CD4-positive, CD25-positive, alpha-beta regulatory T cell (primary cell): ENCODE measurements at places on chromosomes 5 and 9.

DNA sequence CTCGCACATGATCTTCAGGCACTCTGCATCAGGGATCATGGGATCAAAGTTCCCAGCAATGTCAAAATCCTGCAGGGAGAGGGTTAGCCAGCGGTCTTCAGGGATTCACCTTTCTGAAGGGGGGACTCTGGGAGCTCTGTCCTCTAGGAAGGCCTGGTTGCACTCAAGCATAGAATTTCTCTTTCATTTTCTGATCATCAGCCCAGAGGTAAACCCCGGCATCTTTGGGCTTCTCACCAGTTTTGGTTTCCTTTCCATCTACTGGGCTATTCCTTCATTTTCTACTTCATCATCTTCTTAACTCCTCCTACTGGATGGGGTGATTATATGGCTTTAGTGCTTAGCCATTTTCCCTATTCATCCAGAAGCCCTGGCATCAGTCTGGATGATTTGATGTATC, 4.6 kb upstream of the DND1 start:
- no peak overlapping the region for H3K27ac ChIP-seq
- DNase-seq, result no peak
- no peak overlapping the region for H3K4me3 ChIP-seq
- no peaks in the 10 kb centered on the region for H3K27me3 ChIP-seq

DNA sequence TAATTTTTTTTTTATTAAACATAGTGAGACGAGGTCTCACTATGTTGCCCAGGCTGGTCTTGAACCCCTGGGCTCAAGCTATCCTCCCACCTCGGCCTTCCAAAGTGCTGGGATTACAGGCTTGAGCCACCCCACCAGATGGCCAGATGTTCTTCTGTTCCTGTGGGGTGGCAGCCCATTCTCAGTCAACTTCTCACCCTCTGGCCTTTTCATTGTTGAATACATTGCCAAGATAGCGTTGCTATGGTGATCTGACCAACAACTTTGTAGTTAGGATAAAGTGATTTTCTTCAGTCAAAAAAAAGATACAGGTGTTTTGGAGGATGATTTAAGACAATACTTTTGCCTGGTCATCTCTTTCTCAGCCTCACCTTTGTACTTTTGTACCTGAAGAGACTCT, 109.1 kb downstream of the EGFLAM start:
- no peak for DNase-seq
- H3K4me3 ChIP-seq, result no peak overlapping the region
- H3K36me3 ChIP-seq, result no peaks in the 10 kb centered on the region
- H3K27me3 ChIP-seq, result no peaks in the 10 kb centered on the region
- H3K4me1 ChIP-seq, result no peaks in the 10 kb centered on the region

GRCh38 chr9:93096811-93097382, 880 bp downstream of the CARD19 start:
- DNase-seq, result no peak
- peak overlapping the region; percentile 91 for H3K27ac ChIP-seq
- no peaks in the 10 kb centered on the region for H3K27me3 ChIP-seq
- H3K4me1 ChIP-seq, result peaks cover 71% of the 10 kb centered on the region
- H3K4me3 ChIP-seq, result peak overlapping the region; percentile 79
- no peaks in the 10 kb centered on the region for H3K36me3 ChIP-seq

DNA sequence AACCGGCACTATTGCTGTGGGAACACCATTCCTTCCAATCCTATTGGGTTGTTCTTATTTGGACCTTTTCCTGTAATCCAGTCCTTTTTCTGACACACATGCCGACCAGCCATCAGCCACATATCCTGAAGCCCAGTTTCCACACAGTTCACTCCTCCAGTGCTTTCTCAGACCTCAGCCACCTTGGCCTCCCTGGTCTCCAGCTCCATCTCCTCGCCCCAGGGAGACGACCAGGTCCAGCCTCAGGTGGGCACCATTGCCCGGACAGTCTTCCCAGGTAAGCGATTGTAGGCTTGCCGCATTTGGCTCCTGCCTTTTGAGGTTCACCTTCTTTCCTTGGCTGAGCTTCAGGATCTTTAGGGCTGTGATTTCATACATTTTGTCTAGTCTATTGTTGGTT, 15.2 kb upstream of the TERT start:
- no peaks in the 10 kb centered on the region for H3K36me3 ChIP-seq
- H3K4me1 ChIP-seq, result peaks cover 32% of the 10 kb centered on the region
- no peak for DNase-seq
- no peaks in the 10 kb centered on the region for H3K27me3 ChIP-seq
- H3K4me3 ChIP-seq, result no peak overlapping the region

- no peak overlapping the region for H3K4me3 ChIP-seq
- no peaks in the 10 kb centered on the region for H3K4me1 ChIP-seq
- no peaks in the 10 kb centered on the region for H3K27me3 ChIP-seq
- no peak for DNase-seq
- no peak overlapping the region for H3K27ac ChIP-seq
Measured at GRCh38 chr9:72721067-72721466, 199.7 kb downstream of the TMC1 start.
